ENCODE measurements at places on chromosomes 16 and 17.

GRCh38 chr16:1395444-1396031, 19.0 kb downstream of the UNKL start:
- no peaks in the 10 kb centered on the region for H3K4me1 ChIP-seq
- DNase-seq, result no peak
- H3K36me3 ChIP-seq, result peaks cover 49% of the 10 kb centered on the region

DNA sequence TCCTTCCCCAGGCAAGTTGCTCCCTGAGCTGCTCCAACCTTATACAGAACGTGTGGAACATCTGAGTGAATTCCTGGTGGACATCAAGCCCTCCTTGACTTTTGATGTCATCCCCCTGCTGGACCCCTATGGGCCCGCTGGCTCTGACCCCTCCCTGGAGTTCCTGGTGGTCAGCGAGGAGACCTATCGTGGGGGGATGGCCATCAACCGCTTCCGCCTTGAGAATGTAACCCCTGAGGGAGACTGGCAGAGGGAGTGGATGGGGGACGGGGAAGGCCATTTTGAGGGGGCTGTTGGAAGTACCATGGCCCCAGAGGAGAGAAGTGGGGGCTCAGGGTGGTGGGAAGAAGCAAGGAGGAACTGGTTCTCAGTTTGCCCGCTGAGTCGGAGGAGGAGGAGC, 2.0 kb downstream of the COASY start:
- H3K4me1 ChIP-seq, result peaks cover 53% of the 10 kb centered on the region
- H3K36me3 ChIP-seq, result peaks cover 67% of the 10 kb centered on the region
- H3K27me3 ChIP-seq, result no peaks in the 10 kb centered on the region
- peak overlapping the region; percentile 99 for H3K27ac ChIP-seq
- no peak for DNase-seq

- H3K4me3 ChIP-seq, result no peak overlapping the region
- DNase-seq, result peak; percentile 14
- no peaks in the 10 kb centered on the region for H3K36me3 ChIP-seq
- no peak overlapping the region for H3K27ac ChIP-seq
- no peaks in the 10 kb centered on the region for H3K4me1 ChIP-seq
- H3K27me3 ChIP-seq, result no peaks in the 10 kb centered on the region
Measured at GRCh38 chr17:79977708-79978547, 57.7 kb downstream of the TBC1D16 start.

- DNase-seq, result no peak
- H3K27me3 ChIP-seq, result peaks cover 46% of the 10 kb centered on the region
- H3K4me3 ChIP-seq, result no peak overlapping the region
- H3K36me3 ChIP-seq, result no peaks in the 10 kb centered on the region
- H3K27ac ChIP-seq, result no peak overlapping the region
Measured at GRCh38 chr17:68603656-68604055, 2.5 kb upstream of the FAM20A start.

- no peak overlapping the region for H3K27ac ChIP-seq
- no peak overlapping the region for H3K4me3 ChIP-seq
- H3K36me3 ChIP-seq, result no peaks in the 10 kb centered on the region
- H3K4me1 ChIP-seq, result no peaks in the 10 kb centered on the region
Measured at GRCh38 chr17:32835291-32835761, 41.6 kb downstream of the MYO1D start.

GRCh38 chr16:56450275-56450985, 702 bp downstream of the NUDT21 start:
- peaks cover 55% of the 10 kb centered on the region for H3K4me1 ChIP-seq
- peak overlapping the region; percentile 90 for H3K4me3 ChIP-seq
- peaks cover 89% of the 10 kb centered on the region for H3K36me3 ChIP-seq
- DNase-seq, result peak; percentile 43
- H3K27me3 ChIP-seq, result no peaks in the 10 kb centered on the region

DNA sequence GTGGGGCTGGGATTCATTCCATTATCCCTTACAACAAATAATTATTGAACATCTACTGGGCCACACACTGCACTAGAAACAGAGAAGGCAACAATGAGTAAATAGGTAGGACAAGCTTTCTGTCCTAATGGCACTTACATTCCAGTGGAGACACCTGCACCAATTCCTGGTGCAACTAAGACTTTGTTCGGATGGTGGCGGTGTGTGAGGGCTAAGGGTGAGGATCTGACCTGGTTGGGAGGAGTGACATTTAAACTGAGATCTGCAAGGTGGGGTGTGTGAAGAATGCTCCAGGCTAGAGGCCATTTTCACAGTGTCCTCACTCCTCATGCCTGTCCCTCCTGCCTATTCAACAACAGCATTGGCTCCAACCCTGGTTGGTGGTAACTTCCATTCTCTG, 510.0 kb downstream of the XYLT1 start:
- H3K4me1 ChIP-seq, result no peaks in the 10 kb centered on the region
- no peak overlapping the region for H3K27ac ChIP-seq
- no peak overlapping the region for H3K4me3 ChIP-seq
- DNase-seq, result no peak
- H3K36me3 ChIP-seq, result no peaks in the 10 kb centered on the region

DNA sequence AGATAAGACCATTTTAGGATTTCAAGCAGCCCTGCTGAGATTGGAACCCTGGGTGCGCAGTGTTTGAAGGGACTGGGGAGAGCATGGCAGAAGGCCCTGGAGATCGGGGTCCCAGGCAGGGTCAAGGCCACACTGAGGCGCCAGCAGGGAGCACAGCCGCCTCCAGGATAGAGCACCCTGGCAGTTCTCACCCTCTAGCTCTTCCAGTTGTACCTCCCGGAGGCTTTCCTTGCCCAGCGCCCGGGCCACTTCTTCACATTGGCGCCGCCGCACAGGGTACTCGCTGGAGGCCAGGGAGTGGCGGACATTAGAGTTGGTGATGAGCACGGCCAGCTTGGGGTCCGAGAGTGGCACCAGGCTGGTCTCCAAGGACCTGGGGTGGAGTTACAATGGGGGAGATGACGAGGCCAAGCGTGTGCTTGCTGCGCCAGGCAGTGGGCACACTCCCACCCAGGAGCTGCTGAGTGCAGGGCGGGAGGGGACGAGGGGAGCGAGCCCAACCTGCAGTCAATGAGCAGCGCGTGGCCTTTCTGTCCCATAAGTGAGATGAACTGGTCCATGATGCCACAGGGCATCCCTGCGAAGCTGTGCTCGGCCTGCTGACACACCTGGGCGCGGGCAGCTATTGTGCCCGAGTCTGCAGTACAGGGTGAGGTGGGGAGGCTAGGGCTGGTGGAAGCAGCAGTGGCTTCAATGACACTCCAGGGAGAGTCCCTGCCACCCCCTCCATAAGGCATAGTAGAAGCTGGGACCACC, 2.3 kb downstream of the GALK1 start:
- peak overlapping the region; percentile 39 for H3K4me3 ChIP-seq
- no peaks in the 10 kb centered on the region for H3K27me3 ChIP-seq
- no peak for DNase-seq
- H3K36me3 ChIP-seq, result peaks cover 22% of the 10 kb centered on the region

DNA sequence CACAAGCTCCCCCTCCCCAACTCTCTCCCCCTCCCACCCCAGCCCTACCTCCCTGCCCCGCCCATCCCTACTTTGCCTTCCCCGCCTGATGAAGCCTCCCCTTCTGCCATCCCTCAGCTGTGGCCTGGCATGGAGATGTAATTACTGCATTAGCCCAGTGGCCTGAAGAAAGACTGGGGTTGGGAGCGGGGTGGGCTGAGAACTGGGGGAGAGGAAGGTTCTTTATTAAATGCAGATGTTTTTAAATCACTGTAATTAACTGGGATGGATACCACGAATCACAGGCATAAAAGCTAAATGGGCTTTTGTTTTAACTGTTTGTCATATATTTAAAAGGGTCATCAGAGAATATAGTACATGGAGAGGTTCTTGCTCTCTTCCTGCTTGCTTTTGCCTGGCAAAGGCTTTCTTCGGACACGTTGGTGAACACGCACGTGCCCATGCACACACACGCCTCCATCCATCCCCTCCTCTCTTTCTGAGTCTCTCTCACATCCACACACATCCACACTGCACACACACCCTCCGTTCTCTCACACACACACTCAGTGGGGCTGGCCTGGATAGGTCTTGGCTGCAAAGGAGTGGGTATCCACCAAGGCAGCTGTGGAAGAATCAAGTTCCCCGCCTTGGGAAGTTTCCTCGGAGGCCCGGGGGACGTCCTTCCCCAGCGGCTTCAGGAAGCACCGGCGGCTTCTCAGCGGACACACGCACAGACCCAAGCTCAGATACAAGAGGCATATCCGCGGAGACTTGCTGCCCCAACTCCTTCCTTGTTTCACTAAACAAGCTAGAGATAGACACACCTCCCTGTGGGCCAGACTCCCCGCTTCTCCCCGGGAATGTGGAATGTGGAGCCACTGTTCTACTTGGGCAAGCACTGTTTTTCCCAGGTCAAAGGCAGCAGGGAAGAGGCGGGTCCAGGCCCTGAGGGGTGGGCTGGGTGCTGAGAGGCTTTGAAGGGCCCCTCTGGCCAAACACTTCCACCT, 27.4 kb upstream of the TNRC6C start:
- no peak overlapping the region for H3K4me3 ChIP-seq
- no peak overlapping the region for H3K27ac ChIP-seq
- no peak for DNase-seq
- H3K27me3 ChIP-seq, result peaks cover 5% of the 10 kb centered on the region
- H3K36me3 ChIP-seq, result no peaks in the 10 kb centered on the region

GRCh38 chr17:57945996-57946797, 9.0 kb downstream of the CUEDC1 start:
- DNase-seq, result no peak
- H3K4me1 ChIP-seq, result peaks cover 41% of the 10 kb centered on the region
- no peak overlapping the region for H3K27ac ChIP-seq
- no peaks in the 10 kb centered on the region for H3K36me3 ChIP-seq
- peak overlapping the region; percentile 11 for H3K4me3 ChIP-seq
- peaks cover 8% of the 10 kb centered on the region for H3K27me3 ChIP-seq

DNA sequence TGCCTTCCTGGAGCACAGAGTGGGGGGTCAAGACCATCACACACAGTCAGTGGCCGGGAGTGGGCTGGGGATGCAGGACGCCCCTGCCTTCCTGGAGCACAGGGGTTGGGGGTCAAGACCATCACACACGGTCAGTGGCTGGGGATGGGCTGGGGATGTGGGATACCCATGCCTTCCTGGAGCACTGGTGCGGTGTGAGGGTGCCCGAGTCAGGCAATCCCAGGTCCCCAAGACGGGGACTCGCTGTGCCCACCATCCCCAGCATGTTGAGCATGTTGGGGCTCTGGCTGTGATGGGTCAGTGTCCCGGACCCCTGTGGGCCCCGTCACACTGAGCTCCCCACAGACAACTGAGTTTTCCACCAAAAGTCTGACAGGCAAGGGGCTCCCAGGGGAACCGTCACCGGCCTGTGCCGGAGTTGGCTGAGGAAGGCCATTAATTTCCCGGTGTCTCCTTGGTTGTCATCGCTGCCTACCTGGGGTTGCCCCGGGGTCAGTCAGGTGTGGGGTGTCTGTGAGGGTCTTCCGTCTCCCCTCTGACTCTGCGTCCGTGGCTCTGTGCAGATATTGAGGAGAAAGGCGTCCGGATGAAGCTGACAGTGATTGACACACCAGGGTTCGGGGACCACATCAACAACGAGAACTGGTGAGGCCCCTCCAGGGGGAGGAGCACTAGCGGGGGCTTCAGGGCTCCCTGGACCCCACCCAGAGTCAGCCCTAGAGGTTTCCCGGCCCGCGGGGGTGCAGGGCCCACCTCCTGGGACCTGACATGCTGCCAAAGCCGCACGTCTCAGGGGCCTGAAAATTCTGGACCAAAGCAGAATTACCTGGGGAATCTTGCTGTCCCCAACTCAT, 347.1 kb downstream of the SEC14L1 start:
- DNase-seq, result no peak
- no peak overlapping the region for H3K27ac ChIP-seq
- H3K4me1 ChIP-seq, result peaks cover 17% of the 10 kb centered on the region
- H3K36me3 ChIP-seq, result peaks cover 48% of the 10 kb centered on the region
- no peak overlapping the region for H3K4me3 ChIP-seq

All from activated T-cell treated with anti-CD3 and anti-CD28 coated beads, Interleukin-2, amount 50 U/mL, for 24 hours (primary cell).